ENCODE measurements at places on chromosomes 7 and 10.

DNA sequence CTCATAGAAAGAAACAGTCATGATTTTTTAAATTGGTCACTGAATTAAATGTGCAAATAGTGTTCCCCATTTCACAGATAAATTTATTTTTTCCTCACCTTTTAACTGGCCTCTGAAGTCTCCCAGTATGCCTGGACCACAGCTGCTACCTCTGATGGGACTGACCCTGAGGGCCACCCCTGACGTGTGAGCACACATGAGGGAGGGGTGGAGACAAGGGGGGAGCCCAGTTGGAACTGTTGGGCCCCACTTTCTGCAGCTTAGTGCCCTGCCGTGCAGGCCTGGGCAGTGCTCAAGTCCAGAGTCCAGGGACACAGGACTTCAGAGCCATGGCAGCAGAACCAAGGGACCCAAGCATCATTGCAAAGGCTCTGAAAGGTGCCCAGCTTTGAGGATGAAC is 243.9 kb downstream of the GRID1 start:
- DNase-seq, result no peak

DNA sequence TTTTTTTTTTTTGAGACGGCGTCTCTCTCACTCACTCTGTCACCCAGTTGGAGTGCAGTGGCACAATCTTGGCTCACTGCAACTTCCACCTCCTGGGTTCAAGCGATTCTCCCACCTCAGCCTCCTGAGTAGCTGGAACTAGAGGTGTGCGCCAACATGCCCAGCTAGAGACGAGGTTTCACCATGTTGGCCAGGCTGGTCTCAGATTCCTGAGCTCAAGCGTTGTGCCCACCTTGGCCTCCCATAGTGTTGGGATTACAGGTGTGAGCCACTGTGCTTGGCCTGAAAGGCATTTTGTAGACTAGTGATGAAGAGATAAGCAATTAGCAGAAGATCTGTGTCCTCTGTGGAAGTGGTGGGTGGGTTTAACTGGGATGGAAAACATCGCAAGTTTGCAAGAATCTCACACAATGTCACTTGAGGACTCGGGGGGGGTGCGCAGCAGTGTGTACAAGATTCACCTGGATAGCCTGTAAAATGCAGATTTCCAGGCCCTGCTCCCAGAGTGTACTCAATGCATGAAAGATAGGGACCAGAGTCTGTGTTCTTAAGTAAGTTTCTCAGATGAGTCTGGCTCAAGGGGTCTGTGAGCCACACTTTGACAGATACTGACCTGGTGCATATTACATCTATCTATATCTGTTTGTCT is 10.9 kb downstream of the CYP17A1 start:
- no peak for DNase-seq

- no peak for DNase-seq
Observed at GRCh38 chr10:94307046-94307615, 55.6 kb downstream of the NOC3L start.

GRCh38 chr7:131231381-131232220 is 96.1 kb upstream of the MKLN1 start:
- DNase-seq, result no peak

- DNase-seq, result no peak
Observed at GRCh38 chr10:36504758-36505157, 620.6 kb upstream of the ANKRD30A start.

DNA sequence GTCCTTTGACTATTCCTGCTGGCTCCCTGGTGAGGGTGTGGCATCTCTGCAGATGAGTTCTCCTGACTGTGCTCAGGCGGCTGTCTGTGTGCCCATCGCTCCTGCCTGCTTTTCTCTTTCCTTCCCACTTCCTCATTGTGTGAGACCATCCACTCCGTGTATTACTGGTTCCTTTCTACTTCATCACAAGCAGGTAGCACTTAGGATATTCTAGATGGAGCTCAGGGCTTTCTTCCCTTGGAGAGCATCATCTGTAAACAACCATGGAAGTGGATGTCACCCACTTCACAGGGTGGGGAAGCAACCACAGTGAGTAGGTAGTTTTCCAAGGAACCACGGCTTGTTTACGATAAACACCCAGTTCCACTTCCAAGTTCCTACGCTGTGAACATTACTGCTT is 15.7 kb downstream of the DNAJB6 start:
- no peak for DNase-seq

- no peak for DNase-seq
Observed at GRCh38 chr7:41786944-41787343, 84.1 kb upstream of the INHBA start.

- no peak for DNase-seq
Observed at GRCh38 chr7:95295397-95295796, 28.9 kb downstream of the PON1 start.

DNA sequence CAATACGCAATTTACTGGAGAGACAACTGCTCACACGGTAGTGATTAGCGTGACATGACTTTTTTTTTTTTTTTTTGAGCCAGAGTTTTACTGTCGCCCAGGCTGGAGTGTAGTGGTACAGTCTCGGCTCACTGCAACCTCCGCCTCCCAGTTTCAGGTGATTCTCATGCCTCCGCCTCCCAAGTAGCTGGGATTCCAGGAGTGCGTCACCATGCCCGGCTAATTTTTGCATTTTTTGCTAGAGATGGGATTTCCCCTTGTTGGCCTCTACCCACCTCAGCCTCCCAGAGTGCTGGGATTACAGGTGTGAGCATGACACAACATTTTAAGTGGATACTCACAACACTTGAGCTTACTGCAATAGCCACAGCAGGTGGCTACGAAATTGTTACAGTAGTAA is 11.9 kb downstream of the ARL4A start:
- DNase-seq, result no peak

DNA sequence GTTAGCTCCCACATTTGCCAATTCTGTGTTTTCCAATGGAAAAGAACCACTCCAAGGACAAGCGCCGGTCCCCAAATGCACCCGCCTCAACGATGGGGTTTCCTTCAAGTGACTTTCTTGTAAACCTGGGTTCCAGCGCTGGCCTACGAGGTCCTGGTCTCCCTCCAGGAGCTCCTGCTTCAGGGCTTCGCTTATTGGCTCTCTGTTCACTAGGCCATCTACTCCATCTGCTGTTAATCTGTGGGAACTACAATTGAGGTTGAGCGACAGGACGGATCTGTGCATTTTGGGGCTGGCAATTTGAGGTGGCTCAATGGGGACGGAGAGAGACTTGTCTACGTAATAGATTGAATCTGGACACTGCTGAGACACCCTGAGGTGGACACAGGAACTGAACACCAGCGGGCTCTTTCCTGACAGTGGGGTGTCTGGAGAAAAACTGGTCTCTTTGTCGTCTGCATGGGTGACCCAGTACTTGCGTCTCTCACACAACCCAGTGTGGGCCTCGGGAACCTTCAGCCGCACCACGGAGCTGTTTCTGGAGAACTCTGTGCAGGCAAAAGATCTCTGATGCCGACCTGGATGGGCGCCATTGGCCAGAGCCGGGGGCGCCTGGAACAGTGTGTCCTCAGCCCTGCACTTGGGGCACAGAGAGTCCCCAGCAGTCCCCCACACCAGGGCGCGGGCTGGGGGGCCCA is 115.9 kb upstream of the ADAM12 start:
- peak; percentile 23 for DNase-seq

DNA sequence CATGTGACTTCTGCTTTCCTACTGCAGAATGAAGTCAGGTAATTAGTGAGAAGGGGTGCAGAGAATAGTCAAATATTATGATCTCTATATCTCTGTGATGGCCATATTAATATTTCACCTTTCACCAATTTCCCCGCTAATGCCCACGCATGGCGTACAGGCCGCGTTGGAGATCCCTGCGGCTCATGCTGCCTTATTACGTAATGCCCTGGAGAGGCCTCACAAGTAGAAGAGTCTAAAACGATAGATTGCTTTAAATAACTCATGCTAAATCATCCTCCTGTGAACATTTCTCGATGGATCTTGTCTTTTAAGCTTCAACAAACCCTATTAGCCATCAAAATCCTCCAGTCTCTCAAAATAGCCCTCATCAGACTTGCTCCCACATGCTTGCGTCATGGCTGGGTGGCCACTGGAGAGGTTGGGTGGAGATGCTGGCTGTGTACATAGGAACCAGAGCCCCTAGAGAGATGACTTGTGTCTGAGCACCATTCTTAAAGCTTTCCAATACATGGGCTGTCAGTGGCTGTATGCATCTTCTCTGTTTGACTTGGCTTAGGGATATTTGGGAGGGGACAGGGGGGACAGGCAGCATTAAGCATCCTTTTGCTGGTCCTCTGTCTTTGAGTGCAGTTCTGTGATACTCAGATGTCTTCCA is 79.5 kb upstream of the INSYN2A start:
- no peak for DNase-seq

GRCh38 chr10:29191674-29192073 is 97.2 kb upstream of the LYZL1 start:
- DNase-seq, result no peak

GRCh38 chr10:71077143-71077581 is 135.2 kb upstream of the UNC5B start:
- no peak for DNase-seq

Data from T1000 (cell line).